ENCODE measurements at places on chromosomes 1 and 21. TPM values are rescaled to one million over a fixed set of nuclear protein-coding genes. Genes with fewer than 3 reads are reported as not detected.

- DNase-seq = no peak
Observed at GRCh38 chr1:24903011-24903461, 27.0 kb downstream of the RUNX3 start.

- DNase-seq = no peak
Observed at GRCh38 chr1:247857069-247857984, at the start of gene TRIM58. Gene TRIM58 (plus strand): TSS chr1:247857187. CDS start chr1:247857247, 60 bp downstream.

- no peak for DNase-seq
Observed at GRCh38 chr1:204317170-204317569, 42.6 kb downstream of the PLEKHA6 start.

The NPHS2 gene
- total RNA-seq = not detected

The PHLDA3 gene
- 20.4 TPM for total RNA-seq

The CAMTA1 gene
- 166 TPM for total RNA-seq

- DNase-seq = no peak
Observed at GRCh38 chr21:16492892-16493291, 763.1 kb downstream of the USP25 start.

DNA sequence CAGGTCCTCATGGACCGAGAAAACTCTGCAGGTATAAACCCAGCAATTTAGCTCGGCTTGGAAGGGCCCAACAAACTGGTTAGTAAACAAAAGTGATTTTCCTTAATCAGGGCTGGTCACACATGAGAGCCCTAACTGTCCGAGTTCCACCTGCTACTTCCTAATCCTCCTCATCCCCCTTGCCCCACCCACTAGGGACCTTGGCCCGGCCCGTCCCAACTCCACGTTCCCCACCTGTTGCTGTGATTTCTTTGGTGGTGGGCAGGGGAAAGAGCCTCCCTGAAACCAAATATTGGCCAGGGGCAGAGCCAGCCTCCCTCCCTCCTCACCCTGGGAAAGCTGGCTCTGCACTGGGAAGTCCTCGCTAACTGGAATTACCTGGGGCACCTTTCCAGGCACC lies 304.2 kb upstream of the PROX1 start:
- no peak for DNase-seq

The ST6GALNAC3 gene
- 5.9 TPM for total RNA-seq

The ALPL gene
- total RNA-seq = 13.1 TPM

- DNase-seq = peak; percentile 99
Observed at GRCh38 chr1:21176586-21177555, at the start of gene EIF4G3. Gene EIF4G3 (minus strand): TSS chr1:21176897. CDS start chr1:21002742, 174,155 bp downstream.

The HAO2 gene
- not detected for total RNA-seq

The NUP210L gene
- total RNA-seq = 0.27 TPM

The TLR5 gene
- 2.5 TPM for total RNA-seq

DNA sequence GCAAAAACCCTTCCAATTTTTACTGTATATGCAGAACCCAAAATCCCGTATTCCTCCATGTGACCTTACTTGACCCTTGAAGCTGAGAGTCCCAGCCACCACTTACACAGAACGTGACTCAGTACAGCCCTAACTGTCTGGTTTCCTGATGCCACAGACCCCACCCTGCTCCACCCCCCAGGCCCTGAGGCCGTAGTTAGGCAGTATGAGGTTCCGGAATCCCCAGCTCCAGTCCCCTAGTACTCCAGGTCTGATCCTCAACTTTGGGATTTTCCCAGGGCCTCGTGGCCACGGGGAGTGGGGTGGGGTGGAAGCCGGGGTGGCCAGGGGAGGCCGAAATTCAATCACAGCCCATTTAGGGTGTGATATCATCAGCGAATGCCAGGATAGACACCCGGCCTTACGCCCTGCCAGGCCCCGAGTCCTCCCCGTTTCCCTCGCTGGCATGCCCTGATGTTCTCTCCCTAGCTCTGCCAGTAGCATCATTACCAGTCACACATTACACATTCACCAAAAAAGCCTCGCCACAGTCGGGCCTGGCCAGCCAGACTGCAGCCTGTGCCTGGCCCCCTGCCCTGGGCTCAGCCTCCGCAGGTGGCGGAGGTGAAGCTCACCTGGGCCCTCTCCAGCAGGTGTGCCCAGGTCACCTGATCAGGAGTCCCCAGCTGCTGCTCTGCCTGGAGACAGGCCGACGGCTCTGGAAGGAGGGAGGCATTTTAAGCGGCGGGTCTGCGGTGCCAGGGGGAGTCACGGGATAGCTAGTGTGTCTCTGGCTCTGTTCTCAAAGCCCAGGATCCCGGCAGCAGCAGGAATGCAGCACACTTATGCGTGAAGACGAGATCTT lies 70.8 kb downstream of the SCCPDH start:
- peak; percentile 67 for DNase-seq

DNA sequence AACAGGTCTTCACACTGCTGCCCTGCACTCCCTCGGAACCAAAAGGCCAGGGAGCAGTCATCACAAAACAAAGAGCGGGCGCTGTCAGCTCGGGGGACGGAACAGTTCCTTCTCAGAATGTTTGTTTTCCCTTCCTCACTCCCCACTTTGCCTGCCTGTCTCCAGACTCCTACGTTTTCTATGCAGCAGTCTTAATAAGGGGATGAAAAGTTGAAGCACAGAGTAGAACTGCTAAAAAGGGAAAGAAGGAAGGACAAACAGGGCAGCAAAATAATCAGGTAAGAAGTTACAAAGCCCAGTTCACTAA lies 738 bp upstream of the GPR161 start:
- DNase-seq = no peak

DNA sequence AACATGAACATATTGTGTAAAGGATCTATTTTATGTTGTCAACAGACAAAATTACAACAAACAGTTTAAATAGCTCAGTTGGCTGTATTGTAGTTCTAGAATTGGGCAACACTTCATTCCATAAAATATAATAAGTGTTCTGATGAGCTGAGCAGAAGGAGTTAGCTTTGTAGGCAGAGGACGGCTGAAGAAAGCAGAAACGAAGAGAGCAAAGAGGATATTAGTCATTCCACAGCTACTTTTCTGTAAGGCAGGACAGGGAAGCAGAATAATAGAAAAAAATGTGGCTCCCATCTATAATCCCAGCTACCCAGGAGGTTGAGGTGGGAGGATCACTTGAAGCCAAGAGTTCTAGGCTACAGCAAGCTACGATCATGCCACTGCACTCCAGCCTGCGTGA lies 20.2 kb upstream of the IVNS1ABP start:
- no peak for DNase-seq

The ZMYND12 gene
- total RNA-seq = 0.84 TPM

GRCh38 chr21:33157303-33157702 lies 72.4 kb upstream of the IFNAR2 start:
- no peak for DNase-seq

DNA sequence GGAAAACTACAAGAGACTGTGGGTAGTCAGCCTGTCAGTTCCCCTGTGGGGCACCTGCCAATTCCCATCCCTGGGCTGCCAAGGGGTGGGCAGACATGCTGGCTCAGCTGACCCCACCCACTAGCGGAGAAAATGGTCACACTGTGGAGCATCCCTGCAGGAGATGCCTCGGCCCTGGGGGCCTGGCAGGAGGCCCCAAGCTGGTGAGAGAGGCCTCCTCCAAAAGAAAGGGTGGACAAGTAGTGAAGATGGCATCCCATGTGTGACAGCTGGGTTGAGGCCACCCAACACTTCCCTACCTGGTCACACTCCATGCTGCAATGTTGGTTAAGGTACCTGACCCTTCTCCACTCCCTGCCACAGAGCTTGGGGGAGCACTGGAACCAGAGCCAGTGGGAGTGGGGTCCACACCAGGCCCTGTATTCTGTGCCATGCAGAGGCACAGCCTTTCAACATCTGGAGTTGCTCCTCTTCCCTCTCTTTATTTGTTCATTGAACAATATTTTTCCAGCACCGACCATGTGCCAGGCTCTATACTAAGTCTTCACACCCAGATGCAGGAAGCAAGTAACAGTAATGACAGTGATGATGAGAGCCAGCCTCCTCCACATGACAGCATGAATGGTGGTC lies 59.5 kb downstream of the KLHDC7A start:
- no peak for DNase-seq

GRCh38 chr1:150233359-150234308 lies 2.3 kb downstream of the ANP32E start:
- no peak for DNase-seq

- DNase-seq = no peak
Observed at GRCh38 chr1:23763041-23763577, 15.1 kb upstream of the PITHD1 start.

DNA sequence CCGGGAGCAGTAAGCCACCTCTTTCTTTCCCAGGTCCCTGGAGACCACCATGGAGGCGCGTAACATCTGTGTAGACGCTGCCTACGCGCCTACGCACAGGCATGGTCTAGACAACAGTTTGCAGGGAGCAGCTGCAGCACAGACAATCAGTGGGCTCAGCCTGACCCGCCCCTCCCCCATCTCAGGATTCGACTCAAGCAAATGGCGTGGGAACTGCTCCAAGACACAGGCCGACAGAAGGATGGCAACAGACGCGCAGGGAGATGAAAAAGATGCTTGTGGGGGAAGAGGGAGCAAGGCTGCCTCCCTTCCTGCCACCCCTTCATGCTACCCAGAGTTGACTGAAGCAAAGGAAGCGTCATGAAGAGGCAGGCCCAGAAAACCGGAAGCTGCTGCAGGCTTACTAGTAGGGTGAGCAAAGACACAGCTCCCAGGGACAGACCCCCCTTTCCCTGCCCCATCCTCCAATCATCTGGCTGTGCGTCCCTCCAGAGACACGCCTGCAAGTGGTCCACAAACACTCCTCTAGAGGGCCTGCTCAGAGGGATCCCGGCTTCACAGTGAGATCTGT lies 19.5 kb downstream of the STK40 start:
- DNase-seq = peak; percentile 69

The GNG12 gene
- total RNA-seq = 34.1 TPM

- no peak for DNase-seq
Observed at GRCh38 chr1:74422421-74423292, 89.8 kb downstream of the LRRC53 start.

Data from left ventricle myocardium superior (tissue), 1 donor.